ENCODE measurements at places on chromosomes 12 and 14.
A peak's percentile ranks its signal among the peaks of the same experiment; 100 is the strongest.

- peak; percentile 58 for DNase-seq
Measured at GRCh38 chr14:92121207-92121669, 268 bp downstream of the NDUFB1 start.

DNA sequence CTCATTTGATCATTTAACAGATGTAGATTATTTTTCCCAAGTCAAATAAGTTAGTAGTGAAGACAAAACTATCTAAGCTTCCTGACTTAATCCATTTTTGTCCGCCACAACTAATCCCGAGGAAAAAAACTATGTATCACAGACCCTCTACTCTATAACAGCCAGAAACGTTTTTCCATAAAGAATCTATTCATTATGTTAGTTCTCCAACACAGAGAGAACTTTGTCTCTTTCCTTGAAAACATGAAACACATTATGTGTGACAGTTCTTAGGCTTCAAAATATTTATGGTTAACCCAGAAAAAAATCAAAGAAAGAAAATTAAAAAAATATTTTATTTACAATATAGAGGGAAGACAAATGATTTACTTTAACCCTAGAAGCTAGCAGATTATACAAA, 100.1 kb downstream of the PLEKHG7 start:
- DNase-seq = no peak

- no peak for DNase-seq
Measured at GRCh38 chr12:47121146-47121545, 41.4 kb upstream of the AMIGO2 start.

DNA sequence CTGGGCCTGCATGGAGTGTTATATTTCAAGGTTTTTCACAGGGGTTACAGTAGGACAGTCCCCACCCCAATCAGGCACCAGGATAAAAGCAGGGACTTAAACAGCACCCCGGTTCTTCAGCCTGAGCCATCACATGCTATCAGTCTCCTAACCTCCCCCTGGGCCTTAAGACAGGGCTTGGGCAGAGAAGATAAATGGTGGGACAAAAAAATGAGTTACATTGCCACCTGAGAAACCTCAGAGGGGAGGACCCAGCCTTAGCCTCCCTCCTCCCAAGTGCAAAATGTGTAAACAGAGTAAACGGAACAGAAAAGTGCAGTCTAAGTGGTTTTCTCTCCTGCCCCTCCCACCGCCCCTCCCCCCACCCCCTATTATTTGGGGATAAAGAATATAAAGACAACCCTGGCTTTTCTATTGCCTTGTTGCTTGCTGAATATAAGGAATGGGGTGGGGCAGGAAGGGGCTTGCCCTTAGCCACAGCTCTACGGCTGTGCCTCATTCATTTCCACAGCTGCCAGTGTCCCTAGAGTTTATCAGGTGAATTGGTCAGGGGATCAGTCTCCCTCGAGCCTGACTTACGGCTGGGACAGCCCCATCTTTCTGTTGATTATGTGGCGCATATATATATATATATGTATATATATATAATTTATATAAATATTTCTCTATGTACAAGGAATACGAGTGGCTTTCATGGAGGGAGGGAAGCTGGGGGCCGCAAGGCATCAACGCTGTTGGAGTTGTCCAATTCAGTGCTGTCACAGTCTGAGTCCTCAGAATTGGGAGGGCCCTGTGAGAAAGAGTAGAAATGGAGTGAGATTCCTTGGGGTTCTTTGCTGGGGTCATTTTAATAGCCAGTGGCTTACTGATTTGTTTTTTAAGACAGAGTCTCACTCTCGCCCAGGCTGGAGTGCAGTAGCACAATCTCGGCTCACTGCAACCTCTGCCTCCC, 18.5 kb downstream of the MAP3K12 start:
- peak; percentile 29 for DNase-seq

- no peak for DNase-seq
Measured at GRCh38 chr12:39505023-39505422, 62.1 kb upstream of the KIF21A start.

GRCh38 chr12:93918900-93919299, 229.5 kb upstream of the PLXNC1 start:
- DNase-seq = no peak

GRCh38 chr12:47742253-47742825, 16.3 kb downstream of the RAPGEF3 start:
- peak; percentile 58 for DNase-seq

GRCh38 chr14:64074961-64075612, 219.1 kb downstream of the ESR2 start:
- no peak for DNase-seq

DNA sequence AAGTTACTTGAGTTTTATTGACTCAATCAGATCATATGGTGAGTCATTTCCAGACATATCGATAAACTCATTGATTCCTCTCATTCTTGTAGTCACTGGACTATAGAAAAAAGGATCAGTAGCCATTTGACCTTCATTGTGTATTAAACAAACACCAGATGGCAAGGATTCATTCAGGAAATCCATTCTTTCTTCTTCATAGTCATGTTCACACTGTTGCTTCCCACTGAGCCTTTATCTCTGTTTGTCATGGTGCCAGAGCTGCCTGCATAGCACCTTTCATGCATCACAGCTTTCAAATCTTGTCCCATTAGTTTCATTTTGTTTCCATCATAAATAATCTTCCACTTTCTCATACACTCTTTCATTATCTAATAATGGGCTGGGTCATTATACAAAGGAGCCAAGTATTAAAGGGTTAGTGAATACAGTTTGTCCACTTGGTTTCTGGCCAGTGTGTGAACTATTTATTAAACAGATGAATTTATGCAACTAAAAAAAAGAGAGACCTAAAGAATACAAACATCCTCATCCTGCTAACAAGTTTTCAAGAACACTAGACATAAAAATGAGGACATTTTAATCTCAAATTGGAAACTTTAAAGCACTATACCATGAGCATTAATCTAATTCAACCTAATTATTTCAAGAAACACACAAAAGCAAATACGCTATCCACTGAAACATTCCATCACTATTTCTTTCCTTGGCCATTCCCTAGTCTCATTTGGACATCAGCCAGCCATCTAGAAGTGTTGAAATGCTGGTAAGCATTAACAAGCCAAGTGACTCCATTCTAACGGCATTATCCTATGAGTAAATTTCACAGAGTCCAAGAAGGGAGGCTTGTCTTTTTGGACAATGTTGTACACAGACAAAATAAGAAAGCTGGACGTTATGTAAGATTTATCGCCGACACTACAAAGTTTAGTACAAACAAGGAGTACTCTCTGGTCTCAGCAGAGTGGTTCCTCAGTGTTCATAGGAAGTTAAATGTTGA, 476.5 kb downstream of the FOXG1 start:
- DNase-seq = no peak

DNA sequence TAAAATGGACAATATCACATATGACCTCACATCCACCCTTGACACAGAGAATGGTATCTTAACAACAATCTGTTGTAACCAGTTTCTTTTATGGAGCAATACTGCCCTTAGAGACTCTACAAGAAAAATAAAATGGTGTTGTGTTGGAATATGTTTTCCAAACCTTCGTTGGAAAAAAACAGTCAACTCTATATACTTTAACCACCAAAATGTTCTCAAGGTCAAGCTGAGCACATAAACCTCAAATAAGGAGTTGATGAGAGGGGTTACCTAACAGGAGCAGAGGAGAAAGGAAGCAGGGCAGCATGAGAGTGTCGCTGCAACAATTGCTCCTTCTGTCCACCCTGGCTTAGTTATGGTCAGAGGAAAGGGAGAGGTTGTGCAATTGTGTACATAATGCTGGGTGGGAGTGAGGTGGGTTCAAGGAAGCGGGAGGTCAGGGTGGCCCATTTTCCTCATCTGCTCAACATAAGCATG, 179.2 kb upstream of the BMP4 start:
- DNase-seq = no peak

DNA sequence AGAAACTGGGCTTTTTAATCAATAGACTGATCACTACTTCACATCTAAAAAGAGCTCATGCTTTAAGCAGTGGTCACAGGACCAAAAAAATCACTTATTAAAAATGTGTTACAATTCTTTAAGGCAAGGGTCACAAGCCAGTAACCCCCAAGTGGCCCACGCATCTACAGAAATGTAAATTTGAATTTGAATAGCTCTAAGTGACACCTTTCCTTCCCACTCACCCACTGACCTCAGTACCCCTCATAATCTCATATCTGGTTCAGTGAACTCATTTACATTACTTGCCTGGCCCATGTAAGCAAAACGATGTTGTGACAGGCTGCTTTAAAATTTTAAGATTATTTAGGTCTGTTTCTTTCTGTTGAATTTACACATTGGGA, 27.4 kb downstream of the NELL2 start:
- no peak for DNase-seq

DNA sequence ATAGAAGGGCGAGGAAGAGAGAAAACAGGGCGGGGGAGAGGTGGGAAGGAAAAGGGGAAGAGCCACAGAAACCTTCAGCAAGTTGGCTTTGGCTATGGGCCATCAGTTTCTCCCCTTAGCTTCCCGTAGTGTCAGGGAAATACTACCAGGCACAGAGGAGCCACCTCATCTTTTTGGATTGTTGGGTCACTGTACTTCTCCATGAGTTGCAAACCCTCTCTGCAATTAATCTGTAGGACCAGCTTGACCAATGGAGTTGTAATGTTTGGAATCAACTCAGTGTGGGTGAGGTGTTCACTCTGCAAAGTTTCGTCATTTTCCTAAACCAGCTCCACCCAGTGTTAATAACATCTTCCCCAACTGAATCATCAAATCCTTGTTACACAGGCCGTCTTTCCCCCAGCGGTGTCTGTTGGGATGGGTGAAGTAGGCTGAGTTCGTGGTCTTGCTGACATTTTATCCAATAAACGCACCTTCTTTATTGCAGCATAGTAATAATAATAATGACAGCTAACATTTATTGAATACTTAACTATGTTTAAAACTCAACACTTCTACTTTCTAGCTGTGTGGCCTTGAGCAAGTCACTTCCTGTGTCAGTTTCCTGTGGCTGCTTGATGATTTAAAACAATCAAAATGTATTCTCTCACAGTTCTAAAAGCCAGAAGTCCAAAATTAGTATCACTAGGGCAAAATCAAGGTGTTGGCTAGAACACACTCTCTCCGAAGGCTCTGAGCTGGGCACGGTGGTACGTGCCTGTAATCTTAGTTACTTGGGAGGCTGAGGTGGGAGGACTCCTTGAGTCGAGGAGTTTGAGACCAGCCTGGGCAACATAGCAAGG, 8.1 kb upstream of the GLTP start:
- DNase-seq = peak; percentile 54

DNA sequence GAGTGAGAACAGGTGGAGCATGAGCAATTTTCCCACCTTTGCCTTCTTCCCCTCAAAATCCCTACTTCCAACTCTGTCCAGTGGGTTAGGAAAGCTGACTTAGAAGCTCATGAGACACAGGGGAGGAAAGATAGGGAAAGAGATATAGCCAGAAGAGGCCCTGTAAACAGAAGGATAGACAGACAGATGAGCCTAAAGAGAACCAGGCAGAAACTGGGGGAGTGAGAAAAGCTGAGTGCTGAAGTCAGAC, 5.0 kb downstream of the AJUBA start:
- no peak for DNase-seq

DNA sequence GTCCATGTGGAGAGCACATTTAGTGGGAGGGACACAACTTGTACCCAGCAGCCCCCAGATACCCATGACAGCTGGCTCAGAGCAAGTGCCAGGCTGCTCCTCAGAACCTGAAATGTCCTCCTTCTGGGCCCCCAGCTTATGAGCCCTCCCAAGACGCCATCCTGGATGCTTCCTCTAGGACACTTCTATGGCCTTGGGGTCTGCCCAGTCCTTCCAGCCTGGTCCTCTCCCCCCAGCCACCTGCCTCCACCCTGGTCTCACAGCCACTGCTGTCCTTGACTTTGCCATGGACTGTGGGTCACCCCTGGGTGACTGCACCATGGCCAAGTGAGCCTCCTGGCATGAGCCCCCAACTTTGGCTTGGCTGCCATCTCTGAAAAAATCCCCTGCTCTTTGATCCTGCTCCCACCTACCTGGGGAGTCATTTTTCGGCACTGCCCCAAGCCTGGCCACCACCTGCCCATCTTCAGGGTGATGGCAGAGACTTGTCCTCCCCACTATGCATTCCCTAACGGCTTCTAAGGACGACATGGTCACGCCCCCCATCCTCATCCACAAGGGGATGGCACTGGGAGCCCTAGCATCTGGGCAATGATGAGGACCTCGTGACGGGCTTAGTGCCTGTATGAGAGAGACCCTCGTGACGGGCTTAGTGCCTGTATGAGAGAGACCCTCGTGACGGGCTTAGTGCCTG, 323.7 kb downstream of the TMEM121 start:
- no peak for DNase-seq
